ENCODE measurements at places on chromosomes 7 and 10.

DNA sequence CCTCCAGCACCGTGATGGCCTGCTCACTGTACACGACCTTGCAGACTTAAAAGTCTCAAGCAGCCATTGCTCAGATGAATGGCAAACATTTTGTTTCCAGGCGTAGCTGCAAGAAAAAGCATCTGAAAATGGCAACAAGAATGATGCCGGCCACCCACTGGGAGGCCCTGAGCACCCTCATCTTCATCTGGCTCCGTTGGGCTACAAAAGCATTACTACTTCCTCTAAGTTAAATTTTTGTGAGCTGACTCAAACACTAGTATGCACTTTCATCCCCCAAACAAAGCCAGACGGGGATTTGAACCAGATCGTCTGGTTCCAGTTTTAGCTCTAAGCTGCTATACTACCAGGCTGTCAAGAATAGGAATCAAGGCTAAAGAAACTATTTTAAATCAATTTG lies 116.6 kb upstream of the CDK1 start:
- DNase-seq, result no peak

DNA sequence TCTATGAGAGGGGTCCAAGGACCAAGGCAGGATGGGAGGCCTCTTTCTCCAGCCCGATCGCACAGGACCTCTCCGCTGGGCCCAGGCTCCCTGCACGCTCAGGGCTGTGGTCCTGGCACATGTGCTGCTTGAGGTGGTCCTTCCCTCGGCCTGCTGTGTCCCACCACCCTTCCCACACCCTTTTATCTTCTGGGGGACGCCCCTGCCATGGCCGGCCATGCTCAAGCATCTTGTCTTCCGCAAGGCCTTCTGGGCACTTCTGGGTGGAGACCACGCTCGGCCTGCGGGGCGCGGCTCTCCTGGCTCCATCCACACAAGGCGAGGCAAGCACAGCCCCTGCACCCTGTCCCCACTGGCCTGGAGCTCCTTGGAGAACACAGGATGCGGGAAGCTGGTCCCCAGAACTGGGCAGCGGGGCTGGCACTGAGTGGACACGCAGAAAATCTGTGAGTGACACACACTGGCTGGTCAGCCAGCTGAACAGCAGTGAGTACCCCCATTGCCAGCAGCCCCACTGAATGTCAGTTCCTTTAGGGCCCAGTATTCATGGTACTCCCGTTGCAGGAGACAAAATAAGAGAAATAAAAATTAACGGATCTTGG lies 115.9 kb downstream of the TCERG1L start:
- no peak for DNase-seq

- no peak for DNase-seq
Observed at GRCh38 chr10:50641626-50642025, 17.9 kb upstream of the SGMS1 start.

DNA sequence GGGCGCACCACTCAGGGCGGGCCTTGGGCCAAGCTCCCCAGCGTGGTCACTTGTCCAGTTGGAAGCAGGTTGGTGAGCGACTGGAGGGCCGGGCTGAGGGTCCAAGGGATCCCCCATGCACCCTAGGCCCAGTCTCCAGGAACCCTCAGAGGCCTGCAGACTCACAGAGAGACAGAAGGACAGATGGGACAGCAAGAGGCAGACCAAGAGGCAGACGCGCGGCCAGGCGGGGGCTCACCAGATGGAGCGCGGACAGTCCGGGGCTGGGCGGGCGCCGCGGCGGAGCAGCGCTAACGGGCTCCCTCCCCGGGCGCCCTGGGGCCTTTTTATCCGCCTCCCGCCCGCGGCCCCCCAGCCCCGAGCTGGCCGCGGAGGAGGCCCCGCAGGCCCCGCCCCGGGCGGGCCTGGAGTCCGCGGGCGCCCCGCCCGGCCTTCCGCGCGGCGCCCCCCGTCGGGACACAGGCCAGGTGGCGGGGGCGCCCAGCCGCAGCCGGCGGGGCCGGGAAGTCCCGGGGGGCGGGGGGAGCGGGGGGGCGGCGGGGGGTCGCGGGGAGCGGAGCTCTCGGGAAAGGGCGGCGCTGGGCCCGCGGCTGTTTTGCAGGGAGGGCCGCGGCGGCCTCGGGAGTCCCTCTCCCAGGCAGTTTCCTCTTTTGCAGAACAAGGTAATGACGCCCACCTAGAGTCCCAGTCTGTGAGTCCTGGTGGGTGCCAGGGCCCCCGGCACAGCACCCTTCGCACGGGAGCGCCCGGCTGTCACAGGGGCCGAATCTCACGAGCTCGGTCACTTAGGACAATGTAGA lies at the start of gene LOXL4:
Gene LOXL4, minus strand, starts transcription at position 301 of the 800 bp plus-strand sequence. CDS start 5,175 bp downstream, outside the sequence.
- no peak for DNase-seq

- no peak for DNase-seq
Observed at GRCh38 chr10:122388287-122388997, 13.9 kb downstream of the PLEKHA1 start.

GRCh38 chr7:85287106-85287825 lies 100.4 kb upstream of the SEMA3D start:
- no peak for DNase-seq

DNA sequence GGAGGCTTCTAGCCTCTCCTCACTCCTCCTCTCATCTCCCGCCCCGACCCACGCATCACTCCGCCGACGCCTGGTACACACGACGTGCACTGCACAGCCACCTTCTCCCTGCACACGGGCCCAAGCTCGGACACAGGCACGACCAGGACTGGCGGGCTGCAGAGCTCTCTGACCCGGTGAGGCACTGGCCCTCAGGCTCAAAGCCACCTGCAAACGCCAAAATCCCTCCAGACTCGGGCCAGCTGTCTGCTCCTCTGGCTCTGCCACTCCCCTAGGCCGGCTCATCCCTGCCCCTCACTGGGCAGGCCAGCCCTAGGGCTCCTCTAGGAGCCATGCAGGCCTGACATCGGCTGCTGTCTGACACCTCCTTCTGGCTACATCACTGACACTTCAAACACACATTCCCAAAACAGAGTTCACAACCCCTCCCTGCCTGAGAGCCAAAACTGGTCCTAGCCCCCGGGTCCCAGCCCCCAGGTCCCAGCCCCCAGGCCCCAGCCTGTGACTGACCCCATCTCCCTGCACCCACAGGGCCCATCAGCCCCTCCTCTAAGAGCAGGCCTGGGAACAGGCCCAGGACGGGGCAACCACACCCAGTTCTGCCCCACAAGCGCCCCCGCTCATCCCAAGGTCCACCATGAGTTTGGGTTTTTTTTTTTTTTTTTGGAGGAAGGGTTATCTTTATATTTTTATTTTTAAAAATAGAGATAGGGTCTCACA lies 35.1 kb downstream of the MAD1L1 start:
- no peak for DNase-seq

- DNase-seq, result no peak
Observed at GRCh38 chr10:122148876-122149560, 122.1 kb upstream of the BTBD16 start.

DNA sequence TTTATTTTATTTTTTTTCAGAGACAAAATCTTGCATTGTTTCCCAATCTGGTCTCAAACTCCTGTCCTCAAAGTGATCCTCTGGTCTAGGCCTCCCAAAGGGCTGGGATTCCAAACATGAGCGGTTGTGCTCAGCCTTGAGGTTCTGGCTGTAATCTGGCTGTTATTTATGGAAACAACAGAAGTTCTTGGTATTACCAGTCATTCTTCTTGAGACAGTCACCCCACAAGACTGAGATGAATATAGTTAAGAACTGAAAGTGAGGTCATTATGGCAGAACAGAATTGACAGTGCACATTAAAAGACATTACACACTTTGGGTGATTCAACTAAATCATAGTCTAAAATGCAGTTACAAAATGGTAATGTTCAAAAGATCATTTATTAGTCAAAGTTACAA lies 719.5 kb downstream of the ZWINT start:
- DNase-seq, result no peak

- DNase-seq, result no peak
Observed at GRCh38 chr7:149495785-149496641, 1.6 kb downstream of the ZNF746 start.

DNA sequence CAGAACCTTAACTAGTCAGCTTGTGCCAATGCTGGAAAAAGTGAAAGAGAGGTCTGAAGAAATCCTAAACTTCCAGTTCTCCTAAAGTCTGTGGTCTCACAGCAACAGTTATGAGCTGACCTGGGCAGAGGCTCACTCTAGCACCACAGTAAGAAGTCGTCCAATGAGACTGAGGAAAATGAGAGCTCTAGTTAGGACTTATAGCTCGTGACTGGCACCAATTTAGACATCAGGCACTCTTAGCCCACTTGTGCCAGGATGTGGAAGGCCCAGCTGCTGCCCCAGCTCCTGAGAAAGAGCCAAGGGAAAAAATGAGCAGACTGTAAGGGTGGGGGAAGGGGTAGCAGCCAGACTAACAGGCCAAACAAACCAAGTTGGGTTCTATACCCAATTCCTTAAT lies 7.6 kb downstream of the MMS19 start:
- DNase-seq, result no peak

DNA sequence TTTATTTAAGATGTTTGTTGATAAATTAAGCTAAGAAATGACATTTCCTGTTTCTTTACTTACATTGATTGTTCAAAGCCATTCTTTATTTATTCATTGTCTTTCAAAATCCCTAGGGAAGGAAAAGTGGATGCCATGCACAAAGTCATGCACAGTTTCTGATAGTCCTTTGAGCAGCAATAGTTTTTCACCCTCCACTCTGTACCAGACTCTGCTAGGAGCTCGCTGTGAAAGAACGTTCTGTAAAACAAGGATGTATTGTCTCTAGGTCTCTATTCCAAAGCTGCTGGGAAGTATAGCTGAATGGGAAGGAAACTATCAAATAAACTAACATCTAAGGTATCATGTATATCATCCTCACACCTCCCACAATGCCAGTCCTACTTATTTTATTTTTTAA lies 7.8 kb upstream of the NOC3L start:
- no peak for DNase-seq

- no peak for DNase-seq
Observed at GRCh38 chr7:11830582-11831155, 1.3 kb downstream of the THSD7A start.

GRCh38 chr10:34094146-34094696 lies 720.9 kb downstream of the PARD3 start:
- DNase-seq, result no peak

DNA sequence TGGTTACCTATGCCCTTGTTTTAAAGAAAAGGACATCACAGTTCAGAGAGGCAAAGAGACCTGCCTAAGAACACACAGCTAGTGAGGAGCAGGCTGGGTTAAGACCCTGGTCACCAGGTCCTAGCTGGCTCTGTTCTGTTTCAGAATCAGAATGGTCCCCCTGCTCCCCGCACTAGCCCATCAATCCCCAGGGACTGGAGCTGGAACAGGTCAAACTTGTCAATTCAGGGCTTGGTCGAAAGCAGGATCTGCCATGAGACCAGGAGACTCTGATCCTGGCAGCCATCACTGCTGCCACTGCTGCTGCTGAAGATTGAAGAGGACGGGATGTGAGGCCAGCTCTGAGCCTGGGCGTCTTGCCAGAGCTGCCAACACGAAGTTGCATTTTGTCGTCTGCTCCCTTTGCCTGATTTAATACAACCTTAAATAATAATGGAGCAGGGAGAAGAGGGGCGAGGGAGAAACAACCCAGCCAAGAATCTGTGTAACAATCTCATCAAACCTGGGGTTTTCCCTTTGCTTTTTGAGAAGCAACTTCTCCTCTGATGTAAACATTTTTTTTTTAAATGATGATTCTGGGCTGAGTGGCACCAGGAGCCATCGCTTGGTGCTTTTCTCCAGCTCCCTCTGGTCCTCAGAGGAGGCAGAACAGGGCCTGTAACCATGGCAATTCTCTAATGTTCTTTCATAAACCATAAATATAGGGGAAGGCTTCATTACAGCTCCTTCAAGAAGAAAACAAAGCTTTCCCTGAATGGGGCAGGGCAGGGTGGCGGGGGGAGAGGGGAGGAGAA lies 119.0 kb upstream of the SORCS3 start:
- no peak for DNase-seq

- no peak for DNase-seq
Observed at GRCh38 chr10:3850999-3851937, 66.3 kb upstream of the KLF6 start.

DNA sequence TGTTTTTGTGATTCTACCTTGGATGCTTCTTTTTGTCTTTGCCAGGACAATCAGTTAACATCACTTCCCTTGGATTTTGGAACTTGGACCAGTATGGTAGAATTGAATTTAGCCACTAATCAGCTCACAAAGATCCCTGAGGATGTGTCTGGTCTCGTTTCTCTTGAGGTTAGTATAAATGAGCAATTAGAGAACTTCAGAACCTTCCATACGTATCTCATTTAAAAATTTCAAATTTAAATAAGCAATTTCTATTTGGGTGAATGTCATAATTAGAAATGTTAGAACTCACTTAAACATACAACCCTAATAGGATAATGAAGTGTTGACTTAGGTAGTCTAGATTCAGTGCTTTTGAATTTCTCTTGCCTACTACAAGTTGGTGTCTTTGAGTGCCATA lies 69.3 kb upstream of the ADRA2A start:
- DNase-seq, result no peak

GRCh38 chr7:44187636-44188416 lies 1.4 kb downstream of the GCK start:
- DNase-seq, result no peak

DNA sequence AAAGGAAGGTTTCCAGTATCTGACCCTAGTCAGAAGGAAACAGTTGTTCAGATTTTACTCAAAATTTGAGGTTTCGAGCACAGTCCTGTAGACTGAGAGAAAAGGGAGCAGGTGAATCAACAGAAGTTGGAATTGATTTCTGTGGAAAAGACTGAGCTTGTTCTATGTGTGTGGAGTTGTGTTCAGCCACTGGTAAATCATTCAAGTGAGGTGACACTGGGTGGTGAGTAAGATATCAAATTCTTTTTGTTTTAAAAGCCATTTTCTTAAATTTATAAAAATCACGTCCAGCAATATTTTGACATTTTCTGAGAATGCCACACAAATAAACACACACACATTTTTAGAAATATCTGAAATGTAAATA lies 165.1 kb downstream of the HGF start:
- DNase-seq, result no peak

- DNase-seq, result no peak
Observed at GRCh38 chr10:31586723-31587638, 268.0 kb downstream of the ZEB1 start.

GRCh38 chr10:61376908-61377368 lies 76.2 kb downstream of the TMEM26 start:
- no peak for DNase-seq

DNA sequence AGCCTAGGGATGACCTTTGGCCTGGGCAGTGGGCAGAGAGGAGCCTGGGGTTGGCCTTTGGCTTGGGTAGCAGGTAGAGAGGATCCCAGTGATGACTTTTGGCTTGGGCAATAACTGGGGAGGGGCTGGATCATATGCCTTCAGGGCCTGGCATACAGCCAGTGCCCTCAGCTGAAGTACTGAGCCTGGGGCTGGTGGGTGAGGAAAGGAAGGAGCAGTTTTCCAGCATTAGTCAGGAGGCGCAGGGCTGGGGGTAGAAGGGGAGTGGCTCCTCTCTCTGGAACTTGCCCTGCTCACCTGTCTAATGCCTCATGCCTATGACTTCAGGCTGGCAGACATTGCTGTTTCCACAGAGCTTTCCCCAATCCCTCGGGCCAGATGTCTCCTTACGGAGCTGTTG lies 15.2 kb upstream of the COMTD1 start:
- DNase-seq, result no peak

GRCh38 chr10:47243791-47244190 lies 56.2 kb upstream of the GDF10 start:
- no peak for DNase-seq

GRCh38 chr10:98892523-98892922 lies 343.1 kb downstream of the HPSE2 start:
- no peak for DNase-seq
